LHCN-M2 (cell line): ENCODE measurements at places on chromosomes 16 and 17. TPM values are rescaled to one million over a fixed set of nuclear protein-coding genes. Genes with fewer than 3 reads are reported as not detected.

DNA sequence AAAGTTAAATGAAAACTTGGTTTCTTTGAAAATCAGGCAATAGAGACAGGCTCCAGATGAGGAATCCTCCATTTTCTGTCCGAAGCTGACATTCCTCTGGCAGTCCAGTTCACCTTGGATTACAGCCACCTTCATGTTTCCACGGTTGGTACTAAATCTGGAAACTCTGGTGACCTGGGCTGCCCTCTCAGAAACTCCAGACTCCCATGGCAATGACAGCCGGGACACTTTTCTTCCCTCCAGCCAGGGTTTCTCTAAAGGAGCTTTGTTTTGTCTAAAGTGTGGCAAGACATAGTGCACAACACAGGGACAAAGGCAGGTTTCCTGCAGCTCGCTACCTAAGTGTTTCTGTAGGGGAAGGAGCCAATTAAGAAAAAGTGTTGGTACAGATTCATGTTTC lies 36.0 kb downstream of the CLUAP1 start:
- no peak for DNase-seq

DNA sequence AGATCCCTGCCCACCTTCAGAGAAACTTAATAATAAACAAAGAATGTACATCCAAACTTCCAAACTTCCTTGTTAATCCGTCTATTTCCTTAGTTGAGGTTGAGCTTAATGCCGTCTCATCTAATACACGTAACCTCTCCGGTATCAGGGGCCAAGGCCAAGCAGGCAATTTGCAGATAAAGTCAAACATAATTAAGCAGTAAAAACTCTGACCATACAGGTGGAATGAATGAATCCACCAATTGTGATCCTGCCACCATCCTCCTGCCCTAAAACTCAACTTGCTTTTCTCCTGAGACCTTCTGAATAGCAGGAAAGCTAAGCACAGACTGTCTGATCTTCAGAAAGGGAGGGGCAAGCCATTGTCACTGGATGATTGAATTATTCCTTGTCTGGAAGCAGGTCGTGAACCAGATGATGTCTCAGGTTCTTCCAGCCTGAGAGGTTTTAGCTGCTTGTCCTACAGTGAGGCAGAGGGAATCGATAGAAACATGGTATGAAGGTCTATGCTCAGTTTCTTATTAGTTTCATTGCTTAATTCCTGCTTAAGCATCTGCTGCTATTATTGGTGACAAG lies 1111.8 kb upstream of the EEF2KMT start:
- no peak for DNase-seq

DNA sequence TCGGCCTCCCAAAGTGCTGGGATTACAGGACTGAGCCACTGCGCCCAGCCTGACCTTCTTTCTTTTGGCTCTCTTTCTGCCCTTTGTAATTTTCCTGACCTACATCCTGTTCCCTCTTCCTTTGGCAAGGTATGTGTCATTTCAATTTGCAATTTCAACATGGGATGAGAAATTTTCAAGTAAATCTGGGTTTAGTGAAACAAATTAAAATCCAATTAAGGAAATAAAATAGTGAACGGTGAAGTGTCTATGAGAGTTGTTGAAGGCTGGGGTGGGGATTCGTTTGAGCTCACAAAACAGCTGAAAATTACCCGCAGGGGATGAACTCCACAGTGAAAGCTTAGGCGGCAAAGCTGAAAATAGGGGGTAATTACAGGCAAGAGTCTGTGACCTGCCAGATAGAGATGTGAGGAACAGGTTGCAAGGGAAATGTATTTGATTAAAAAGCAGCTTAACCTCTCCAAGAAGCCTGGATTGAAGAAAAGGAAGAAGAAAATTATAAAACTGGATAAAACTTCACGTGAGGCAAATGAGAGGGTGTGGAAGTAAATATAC lies 277.7 kb downstream of the UTP18 start:
- no peak for DNase-seq

DNA sequence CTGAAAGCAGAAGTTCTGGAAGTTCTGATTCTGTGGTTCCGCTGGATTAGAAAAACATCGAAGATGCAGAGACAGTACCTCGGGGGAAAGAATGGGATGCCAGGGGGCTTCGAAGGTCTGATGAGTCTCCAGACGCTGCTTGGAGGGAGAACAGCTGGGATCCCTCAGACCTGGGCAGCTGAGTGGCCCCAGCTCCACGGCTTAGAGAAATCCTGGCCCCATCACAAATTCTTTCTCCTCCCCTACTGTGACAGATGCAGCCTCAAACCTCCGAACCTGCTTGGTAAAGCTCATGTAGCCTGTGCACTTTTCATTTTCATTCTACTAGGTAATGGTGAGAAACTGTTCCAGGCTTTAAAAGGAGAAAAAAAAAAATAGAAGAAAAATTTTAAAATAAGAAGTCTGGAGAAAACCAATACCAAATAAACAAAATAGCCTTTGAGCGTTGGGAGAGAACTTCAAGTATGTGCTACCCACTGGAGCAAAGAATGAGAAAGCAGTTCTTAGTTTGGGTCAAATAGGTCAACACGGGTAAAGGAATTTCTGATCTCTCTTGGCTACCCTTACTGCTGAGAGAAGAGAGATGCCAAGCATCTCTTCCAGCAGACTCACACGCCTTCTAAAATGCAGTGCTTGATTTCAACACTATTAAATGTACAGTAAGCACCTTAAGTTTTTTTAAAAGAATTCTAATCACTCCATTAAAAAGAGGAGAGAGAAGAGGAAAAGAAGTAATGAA lies 19.9 kb downstream of the MAF start:
- no peak for DNase-seq

DNA sequence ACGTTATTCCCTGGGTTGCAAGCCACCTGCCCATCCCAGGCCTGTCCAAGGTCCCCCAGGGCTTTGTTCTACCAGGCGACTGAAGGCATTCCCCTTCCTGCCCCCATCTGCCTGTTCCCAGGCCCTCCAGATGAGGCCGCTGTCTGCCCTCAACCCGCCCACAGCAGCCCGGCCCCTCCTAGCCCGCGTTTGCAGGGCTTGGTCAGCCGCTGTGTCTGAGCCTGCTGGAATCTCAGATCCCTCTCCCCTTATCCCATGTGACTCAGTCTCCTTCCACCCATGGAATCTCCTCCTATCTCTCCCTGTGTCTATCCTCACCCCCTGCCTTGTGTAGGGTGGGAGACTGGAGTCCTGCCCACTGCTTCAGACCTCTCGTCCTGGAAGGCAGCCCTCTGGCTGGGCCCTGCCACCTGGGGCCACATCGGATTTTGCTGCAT lies 186.0 kb upstream of the TNRC6C start:
- DNase-seq: no peak

DNA sequence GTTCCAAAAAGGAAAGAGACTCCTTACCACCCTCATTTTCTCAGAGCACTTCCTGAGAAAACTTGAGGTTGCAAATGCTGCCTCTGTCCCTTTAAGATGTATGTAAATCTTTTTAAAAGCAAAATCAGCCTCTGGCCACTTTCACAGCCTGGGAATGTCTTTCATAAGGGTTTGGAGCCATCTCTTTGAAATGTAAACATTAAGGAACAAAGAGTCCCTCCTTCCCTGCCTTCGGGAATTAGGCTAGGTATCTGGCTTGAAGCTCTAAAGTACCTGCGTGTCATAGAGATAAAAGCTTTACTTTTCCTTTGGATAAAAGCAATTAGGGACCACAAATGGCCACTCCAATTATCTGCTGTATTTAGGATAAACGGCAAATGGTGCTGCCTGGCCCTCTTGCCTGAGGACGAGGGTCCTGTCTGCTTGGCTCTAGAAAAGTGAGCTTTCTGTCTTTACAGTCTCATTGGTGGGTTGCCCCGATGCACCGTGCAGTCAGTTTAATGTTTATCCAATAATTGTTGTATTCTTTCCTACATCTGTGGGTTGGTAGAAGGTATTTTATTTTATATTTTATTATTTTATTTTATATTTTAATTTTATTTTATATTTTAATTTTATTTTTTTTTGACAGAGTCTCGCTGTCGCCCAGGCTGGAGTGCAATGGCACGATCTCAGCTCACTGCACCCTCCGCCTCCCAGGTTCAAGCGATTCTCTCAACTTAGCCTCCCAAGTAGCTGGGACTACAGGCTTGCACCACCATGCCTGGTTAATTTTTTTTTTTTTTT lies 23.9 kb downstream of the NLRC3 start:
- no peak for DNase-seq

DNA sequence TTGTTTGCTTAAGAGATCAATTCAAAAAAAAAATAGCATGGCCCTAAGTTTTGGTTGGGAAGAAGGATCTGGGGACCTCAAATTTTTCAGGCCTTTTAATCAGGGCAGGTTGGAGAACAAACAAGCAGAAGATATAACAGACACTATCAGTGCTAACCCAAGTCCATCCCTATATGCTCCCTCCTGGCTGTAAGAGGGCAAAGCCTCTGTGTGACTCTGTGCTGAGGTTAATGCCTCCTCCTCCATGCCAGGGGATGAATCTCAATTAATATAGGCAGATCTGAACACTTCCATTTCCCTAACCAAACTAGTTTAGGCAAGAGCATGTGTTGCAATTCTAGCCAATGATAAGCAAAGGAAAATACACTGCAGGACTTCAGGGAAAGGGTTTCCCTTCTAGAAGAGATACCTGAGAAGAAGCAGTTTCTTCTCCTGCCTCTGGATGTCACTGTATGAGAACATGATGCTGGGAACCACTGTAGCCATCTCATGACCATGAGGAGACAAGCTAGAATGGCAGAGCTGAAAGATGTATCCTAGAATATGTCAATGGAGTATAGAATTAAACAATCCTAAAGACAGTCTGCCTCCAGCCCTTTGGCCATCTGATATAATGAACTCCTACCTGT lies 76.0 kb downstream of the CHD9NB start:
- DNase-seq: peak; percentile 27

DNA sequence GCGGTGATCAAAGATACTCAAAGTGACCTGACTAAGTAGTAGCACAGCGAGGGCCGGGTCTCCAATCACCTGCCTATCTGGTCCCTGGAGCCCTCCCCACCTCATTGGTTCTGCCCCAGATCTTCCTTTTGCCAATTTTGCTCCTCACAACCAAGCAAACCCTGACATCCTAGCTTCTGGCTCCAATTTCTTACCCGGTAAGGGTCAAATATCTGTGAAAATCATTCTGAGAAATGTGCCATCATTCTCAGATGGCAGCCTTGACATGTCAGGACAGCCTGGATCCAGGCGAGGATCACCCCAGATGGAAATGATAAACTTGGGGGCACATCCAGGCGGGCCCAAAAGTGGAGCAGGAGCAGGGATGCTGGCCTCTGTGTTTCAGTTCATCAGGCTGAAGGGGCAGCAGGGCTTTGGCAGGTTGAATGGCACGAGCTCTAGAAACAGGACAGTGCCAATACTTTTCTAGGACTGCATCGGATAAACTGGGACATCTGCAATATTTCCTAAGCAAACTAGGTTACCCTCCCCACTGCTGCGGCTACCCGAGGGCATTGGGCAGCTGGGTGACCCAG lies 83.9 kb downstream of the SHISA6 start:
- no peak for DNase-seq

DNA sequence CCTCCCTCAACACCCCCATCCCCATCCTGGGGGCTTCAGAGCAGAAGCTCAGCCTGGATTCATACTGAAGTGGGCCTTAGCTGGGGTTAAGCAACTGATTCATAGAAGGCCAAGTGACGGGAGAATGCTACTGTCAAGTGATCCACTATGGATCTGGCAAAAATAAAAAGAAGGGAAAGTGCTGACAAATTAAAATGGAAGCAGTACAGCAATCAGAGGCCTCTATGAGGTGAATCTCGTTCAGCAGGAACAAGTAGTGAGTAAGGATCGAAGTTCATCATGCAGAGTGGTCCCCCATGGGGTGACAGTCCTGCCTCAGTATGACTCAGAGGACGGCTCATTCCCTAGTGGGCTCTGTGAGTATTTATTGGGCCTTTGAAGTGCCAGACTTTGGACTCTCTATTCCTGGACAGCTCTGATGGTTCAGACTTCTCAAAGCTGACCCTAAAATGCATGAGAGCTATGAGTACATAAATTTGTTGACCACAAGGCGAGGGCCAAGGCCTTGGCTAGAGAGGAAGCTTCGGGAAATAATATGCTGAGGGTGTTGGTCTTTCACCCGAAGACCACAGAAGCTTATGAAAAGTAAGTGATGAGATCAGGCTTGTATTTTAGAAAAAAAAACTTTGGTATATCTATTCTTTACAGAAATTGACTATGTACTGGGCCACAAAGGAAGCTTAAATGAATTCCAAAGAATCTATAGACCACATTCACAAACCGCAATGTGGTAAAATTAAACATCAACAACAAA lies 5.3 kb upstream of the NSMCE1 start:
- peak; percentile 39 for DNase-seq

GRCh38 chr16:67260426-67261063 lies 11.8 kb downstream of the SLC9A5 start:
- DNase-seq: peak; percentile 60

- peak; percentile 26 for DNase-seq
Observed at GRCh38 chr16:77212741-77213541, 13.7 kb downstream of the SYCE1L start.

- DNase-seq: peak; percentile 4
Observed at GRCh38 chr17:43068570-43069367, 43.7 kb downstream of the RND2 start.

GRCh38 chr17:75181608-75182318 lies 996 bp downstream of the SUMO2 start:
- peak; percentile 9 for DNase-seq

GRCh38 chr16:3935921-3936320 lies 55.4 kb upstream of the CREBBP start:
- no peak for DNase-seq

The OTOA gene
- total RNA-seq: 0.06 TPM in 1 of 2 replicates, not detected in the other

The ALOX12 gene
- not detected in 2 replicates for total RNA-seq

The RAP1GAP2 gene
- total RNA-seq: 0.57 and 0.77 TPM in 2 replicates

The TEKT1 gene
- total RNA-seq: not detected in 2 replicates

The LRRC75A gene
- 0.06 and 0.38 TPM in 2 replicates for total RNA-seq

The KRTAP1-5 gene
- total RNA-seq: 2.8 and 6.0 TPM in 2 replicates
